ENCODE measurements at places on chromosomes 4 and X. TPM values are rescaled to one million over a fixed set of nuclear protein-coding genes. Genes with fewer than 3 reads are reported as not detected.

- no peak for DNase-seq
Observed at GRCh38 chrX:119570351-119570835, 4.0 kb upstream of the UBE2A start.

GRCh38 chr4:145734576-145735346 lies 54.8 kb downstream of the C4orf51 start:
- DNase-seq = peak; percentile 36

GRCh38 chr4:86330961-86331742 lies 28.7 kb downstream of the MAPK10 start:
- DNase-seq = no peak

GRCh38 chr4:38946919-38947318 lies 79.3 kb downstream of the FAM114A1 start:
- DNase-seq = no peak

DNA sequence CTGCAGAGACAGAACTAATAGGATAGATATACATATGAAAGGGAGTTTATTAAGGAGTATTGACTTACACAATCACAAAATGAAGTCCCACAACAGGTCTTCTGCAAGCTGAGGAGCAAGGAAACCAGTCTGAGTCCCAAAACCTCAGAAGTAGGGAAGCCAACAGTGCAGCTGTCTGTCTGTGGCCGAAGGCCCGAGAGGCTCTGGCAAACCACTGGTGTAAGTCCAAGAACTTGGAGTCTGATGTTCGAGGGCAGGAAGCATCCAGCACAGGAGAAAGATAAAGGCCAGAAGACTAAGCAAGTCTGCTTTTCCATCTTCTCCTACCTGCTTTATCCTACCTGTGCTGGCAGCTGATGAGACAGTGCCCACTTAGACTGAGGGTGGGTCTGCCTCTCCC lies 89.6 kb downstream of the MXRA5 start:
- DNase-seq = no peak

- DNase-seq = peak; percentile 2
Observed at GRCh38 chr4:176377780-176378179, 58.0 kb downstream of the SPCS3 start.

DNA sequence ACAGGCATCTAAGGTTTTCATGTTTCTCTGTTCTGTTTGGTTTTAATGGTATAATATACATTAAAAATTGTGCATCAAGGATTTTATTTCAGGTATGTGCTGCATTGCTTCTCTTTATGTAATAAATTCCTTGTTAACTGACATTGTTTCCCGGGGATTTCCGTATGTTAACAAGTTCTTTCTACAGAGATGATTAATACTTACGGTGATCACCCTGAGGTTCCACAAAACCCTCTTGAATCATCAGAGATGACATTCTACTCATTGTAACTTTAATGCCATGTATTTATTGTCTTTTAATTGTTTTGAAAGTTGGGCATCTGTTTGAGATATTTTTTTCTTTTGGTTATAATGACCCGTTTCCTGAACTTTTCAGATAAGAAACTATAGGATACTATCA lies 37.5 kb downstream of the ARHGAP10 start:
- no peak for DNase-seq

DNA sequence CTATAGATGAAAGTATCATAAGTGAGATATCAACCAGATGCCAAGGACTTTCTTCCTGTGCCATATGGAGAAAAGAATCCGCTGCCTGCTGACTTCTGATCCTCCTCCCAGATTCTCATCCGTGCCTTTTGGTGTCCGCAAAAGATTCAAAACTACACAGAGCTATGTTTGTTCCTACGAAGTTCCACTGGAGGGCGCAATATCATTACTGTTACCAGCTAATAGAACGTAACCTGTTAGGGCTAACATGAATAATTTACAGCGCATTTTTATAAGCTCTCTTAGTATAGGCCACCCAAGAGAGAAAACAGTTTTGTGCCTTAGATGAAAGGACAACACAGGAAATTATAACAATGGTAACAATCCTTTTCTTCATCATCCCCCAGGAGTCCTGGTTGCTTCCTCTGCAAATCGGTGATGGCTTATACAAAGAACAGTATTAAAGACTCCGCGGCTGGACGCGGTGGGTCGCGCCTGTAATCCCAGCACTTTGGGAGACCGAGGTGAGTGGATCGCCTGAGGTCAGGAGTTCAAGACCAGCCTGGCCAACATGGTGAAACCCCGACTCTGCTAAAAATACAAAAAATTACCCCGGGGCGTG lies 22.8 kb upstream of the CENPVL3 start:
- peak; percentile 10 for DNase-seq

DNA sequence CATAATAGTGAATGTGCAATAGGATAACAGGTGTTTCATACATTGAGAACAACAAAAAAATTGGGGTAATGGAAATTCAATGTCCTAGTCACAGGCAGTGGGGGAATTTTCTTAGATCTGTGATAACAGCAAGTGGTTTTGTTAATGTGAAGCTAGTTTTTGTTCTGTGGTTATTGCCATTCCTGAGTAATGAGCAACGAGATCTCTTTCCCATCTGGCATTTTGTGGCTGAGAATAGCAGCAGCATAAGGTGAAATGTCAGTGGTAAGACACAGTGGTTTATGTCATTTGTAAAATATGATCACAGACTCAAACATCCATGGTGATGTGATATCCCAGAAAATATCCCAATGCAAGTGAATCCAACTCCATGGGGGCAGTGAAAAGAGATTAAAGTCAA lies 497.5 kb downstream of the KCNIP4 start:
- DNase-seq = no peak

SLC10A4 gene
- 0.79 TPM for total RNA-seq

PNMA6E gene
- total RNA-seq = not detected

DKK2 gene
- total RNA-seq = 42.9 TPM

ARMCX4 gene
- total RNA-seq = 13.5 TPM

ART3 gene
- 8.0 TPM for total RNA-seq

TMEM31 gene
- not detected for total RNA-seq

All from skin of body (tissue), 3 donors.